ENCODE measurements at places on chromosomes 7 and 10.

- no peak for DNase-seq
Measured at GRCh38 chr7:106108991-106109390, 3.1 kb downstream of the SYPL1 start.

DNA sequence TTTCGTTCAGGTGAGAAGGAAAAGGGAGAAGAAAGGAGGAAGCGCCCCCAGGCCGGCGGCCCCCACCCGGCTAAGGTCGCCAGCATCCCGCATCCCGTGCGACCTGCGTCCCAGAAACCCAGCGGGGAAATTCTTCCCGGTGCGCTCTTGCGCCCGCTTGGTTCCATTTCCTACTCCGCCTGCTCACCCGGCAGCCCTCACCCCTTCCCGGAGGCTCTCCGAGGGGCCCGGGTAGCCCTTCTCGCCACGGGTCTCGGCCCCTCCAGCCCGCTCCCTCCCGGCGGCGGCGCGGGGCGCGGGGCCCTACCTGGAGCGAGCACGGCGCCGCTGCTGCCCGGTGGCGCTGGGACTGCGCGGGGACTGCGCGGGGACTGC is at the start of gene PRKCQ:
PRKCQ (minus strand) TSS at position 373 of the 375 bp plus-strand sequence. CDS start 65,141 bp downstream, outside the sequence.
- no peak for DNase-seq

GRCh38 chr10:117345143-117345542 is 30.1 kb downstream of the PDZD8 start:
- DNase-seq, result no peak

GRCh38 chr7:121105262-121105661 is 116.8 kb downstream of the CPED1 start:
- DNase-seq, result no peak

- no peak for DNase-seq
Measured at GRCh38 chr10:91907914-91908336, 1.4 kb downstream of the FGFBP3 start.

GRCh38 chr10:86169506-86170254 is 196.9 kb downstream of the GRID1 start:
- no peak for DNase-seq

DNA sequence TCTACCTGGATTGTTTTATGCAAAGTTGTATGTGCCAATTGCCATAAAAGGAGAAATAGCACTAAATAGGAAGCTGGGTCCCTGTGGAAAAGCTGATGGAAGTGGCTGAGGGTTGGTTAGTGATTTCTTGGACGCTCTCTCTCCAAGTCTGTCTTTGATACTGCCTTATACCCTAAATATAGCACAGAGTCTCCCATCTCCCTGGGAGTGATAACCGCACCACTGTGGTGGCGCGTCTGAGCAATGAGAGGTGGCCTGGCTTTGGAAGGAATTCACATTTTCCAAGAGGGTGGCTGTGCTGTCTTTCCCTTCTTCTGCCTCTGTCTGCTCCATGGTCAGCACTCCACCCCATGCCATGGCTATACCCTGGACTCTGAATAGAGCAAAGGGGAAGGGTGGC is 31.2 kb downstream of the STMP1 start:
- DNase-seq, result no peak

DNA sequence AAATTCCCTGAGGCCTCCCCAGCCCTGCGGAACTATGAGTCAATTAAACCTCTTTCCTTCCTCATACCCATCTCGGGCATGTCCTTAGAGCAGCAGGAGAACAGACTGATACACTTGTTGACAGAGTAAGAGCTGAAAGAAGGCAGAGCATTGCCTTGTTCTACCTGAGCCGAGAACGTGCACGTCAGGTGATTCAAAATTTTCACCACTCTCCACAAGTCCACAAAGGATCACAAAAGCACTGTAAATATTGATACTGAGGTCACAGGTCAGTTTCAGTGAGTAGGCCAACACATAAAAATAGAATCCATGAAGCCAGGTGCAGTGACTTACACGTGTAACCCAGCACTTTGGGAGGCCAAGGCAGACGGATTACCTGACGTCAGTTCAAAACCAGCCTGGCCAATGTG is 27.8 kb downstream of the DCLRE1C start:
- no peak for DNase-seq

- no peak for DNase-seq
Measured at GRCh38 chr7:45525057-45525456, 49.1 kb upstream of the ADCY1 start.

DNA sequence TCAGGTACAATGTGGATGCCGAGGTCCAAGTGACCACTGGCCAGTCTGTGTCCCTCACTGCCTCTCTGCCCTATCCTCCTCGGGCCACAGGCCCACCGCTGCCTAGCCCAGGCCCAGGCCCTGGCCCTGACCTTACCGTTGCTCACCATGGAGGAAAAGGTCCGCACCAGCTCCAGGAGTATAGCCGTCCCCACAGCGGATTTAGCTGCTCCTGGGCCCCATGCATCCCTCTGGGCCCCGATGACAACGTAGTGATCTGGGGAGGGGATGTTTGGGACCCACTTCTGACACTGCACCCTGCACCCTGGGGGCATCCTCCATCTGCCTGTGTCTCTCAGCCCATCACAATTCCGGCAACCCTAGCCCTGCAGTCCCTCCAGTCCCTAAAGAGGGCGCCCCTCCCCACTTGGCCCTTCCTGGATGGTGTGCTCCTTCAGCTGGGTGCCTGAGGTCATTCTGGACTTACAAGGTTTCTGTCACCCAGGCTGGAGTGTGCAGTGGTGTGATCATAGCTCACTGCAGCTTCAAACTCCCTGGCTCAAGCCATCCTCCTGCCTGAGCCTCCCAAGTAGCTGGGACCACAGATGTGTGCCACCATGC is 12.1 kb downstream of the TFR2 start:
- no peak for DNase-seq

GRCh38 chr10:113037218-113037617 is 87.2 kb downstream of the TCF7L2 start:
- no peak for DNase-seq

DNA sequence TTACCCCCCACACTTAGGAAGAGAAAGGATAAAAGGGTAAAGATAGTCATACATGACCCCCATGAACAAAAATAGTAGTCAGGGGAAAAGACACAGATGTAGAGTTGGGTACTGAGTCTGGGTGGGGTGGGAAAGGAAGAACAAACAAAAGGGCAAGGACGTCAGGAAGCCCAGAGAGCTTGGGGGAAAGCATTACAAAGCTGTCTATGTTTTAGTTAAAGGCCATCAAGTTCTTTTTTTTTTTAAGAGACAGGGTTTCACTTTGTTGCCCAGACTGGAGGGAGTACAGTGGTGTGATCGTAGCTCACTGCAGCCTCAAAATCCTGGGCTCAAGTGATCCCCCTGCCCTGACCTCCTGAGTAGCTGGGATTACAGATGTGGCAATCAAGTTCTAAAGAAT is 98.4 kb upstream of the PDLIM1 start:
- no peak for DNase-seq
